BJ (cell line): ENCODE measurements at places on chromosomes 12 and 14.

GRCh38 chr12:123227581-123228258, 5.2 kb downstream of the MPHOSPH9 start:
- DNase-seq, result no peak

GRCh38 chr12:96878704-96879103, 28.4 kb upstream of the NEDD1 start:
- peak; percentile 61 for DNase-seq

- DNase-seq, result no peak
Measured at GRCh38 chr12:107309020-107309419, 215.7 kb upstream of the CRY1 start.

DNA sequence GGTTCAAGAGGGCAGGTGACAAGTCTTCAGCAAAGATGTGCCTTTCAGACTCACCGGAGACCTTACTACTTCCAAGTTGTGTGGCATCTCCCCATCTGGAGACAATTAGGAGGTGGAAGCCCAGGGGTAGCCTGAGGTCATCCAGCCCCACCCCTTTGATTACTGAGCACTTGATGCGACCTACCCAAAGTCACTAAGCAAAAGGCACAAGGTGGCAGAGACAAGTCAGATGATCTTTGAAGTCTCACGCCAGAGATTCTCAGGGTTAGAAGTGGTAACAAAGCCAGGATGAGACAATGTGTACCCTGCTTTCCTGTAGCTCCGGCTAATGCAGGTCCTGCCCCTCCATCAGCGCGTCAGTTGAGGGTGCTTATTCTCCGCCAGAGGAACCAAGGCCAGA, 1.4 kb upstream of the FOXN3 start:
- DNase-seq, result no peak

DNA sequence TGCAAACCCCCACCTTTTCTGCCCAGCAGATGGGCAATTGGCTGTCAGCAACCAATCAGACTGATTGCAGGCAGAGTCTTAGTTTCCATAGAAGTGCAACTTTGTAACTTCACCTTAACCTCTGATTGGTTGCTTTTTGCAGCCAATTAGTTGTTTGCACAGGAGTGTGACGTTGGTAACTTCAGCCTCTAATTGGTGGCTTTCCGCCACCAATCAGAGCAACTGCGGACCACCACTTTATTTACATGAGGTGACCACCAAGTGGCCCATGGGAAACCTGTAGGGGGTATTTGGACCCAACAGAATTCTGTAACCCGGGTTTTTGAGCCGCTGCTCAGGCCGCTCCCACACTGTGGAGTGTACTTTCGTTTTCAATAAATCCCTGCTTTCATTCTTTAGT, 32.3 kb downstream of the CDKN1B start:
- no peak for DNase-seq

GRCh38 chr12:77835969-77836368, 5.3 kb downstream of the NAV3 start:
- no peak for DNase-seq

DNA sequence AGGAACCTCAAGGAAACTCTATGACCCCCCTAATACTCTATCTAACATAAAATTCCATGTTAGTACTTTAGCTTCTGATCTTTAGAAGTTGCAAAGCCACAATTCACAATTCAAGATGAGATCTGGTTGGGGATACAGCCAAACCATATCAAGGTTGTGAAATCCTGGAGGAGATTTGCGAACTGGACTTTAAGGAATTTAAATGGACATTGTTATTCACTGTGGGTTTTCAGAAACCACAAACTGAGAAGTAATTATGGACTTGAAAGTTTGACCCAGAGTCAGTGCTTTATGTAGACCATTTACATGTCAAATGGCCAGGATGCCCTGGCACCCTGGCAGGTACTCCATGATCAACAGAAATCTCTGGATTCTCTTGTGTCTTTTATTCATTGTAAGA, 14.2 kb upstream of the CDKL1 start:
- peak; percentile 73 for DNase-seq

GRCh38 chr12:18294889-18295288, 33.6 kb downstream of the PIK3C2G start:
- DNase-seq, result no peak

- no peak for DNase-seq
Measured at GRCh38 chr12:92434607-92435025, 268.2 kb upstream of the PLEKHG7 start.

DNA sequence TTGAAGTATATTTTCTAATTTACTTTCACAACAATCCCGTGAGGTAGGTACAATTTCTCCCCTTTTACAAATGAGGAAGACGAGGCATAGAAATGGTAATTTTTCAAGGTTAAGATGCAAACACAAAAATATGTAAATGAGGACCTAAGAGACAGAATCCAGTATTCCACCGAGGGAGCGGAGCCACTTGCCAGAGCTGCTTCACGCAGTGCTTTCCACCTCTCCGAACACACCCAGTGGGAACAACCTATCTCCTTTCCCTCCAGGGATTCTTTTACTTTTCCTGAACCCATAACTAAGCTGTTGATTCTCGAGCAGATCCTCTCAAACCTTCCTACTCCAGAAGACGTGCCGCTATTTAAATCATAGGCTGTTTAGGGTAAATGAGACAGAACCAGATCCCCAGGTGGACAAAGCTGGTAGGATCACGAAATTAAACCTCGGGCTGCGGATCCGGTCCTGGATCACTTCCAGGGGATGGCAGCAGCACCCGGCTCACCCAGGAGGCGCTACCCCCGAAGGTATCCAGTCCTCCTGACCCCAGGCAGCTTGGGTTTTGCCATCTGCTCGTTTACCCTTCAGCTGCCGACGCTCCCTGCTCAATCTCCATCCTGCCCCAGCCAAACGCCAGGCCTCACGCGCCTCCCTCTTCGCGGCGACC, 1.5 kb downstream of the DDHD1 start:
- DNase-seq, result no peak

DNA sequence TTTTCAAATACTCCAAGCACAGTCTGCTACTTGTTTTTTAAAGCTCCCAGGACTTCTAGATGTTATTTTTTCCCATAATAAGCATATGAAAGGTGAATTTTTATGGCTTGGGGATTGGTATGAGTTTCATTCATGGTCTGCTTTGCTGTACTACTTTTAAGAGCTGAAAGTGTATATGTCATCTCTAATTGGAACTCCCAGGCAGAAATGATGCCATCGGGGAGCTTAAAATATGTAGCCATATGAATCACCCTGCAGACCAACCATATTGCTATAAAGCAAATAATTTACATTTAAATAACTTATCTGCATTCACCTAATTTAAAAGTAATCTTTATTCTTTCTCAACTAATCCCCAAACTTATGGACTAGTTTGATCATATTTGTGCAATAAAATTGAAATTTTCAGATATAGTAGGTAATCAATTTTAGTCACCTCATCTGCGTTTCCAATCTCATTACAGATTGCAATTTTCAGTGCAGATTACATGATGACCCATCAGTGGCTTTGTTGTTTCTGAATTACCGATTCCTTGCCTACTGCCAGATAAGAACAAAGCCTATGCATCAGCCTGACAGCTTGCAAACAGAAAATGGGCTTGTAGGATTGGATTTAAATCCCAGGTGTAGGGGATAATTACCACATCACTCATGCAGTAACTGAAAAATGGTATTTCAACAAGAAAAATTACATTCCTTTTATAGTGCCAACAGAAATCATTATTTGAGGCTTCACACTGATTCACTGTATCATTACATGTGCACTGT, 689.4 kb downstream of the NOVA1 start:
- DNase-seq, result no peak

DNA sequence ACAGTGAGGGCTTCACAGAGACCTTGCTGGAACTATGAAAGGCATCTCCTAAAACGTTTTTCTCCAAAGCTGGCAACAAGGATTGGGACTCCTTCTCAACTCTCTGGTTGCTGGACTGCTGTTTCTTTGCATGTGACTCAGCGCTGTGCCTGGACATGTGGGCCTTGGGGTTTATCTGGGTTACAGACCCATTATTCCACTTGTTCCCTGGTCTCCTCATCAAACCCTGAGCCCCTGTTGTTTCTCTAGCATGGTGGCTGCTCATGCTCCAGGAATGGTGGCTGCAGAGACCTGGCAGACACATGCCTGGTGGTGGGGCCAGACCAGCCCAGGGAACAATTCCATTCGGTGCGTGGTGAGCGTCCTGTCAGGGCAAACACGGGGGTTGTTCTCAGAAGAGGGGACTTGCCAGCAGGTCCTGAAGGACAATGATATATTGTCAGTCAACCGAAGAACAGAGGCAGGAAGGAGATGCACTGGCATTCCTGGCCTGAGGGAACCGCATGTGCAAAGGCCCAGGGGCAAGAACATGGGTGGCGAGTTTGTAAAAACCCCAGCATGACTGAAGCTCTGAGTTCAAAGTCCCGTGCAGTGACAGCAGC, 320.1 kb upstream of the RTL1 start:
- DNase-seq, result no peak

- no peak for DNase-seq
Measured at GRCh38 chr12:26668230-26668629, 164.8 kb downstream of the ITPR2 start.

GRCh38 chr12:115871714-115872113, 405.8 kb downstream of the MED13L start:
- DNase-seq, result no peak

- no peak for DNase-seq
Measured at GRCh38 chr14:75306927-75307699, 28.5 kb downstream of the FOS start.

- no peak for DNase-seq
Measured at GRCh38 chr12:54159140-54159539, 29.6 kb downstream of the SMUG1 start.

- DNase-seq, result no peak
Measured at GRCh38 chr12:78386871-78387270, 477.7 kb upstream of the SYT1 start.

- no peak for DNase-seq
Measured at GRCh38 chr14:58744801-58745394, 107.1 kb downstream of the DACT1 start.

- no peak for DNase-seq
Measured at GRCh38 chr12:47823422-47824086, 3.9 kb upstream of the HDAC7 start.

GRCh38 chr12:67647181-67647798, 1.3 kb upstream of the DYRK2 start:
- no peak for DNase-seq

- DNase-seq, result no peak
Measured at GRCh38 chr12:19482036-19482435, 42.7 kb downstream of the AEBP2 start.

GRCh38 chr12:90281154-90281868, 572.7 kb upstream of the ATP2B1 start:
- DNase-seq, result no peak

- no peak for DNase-seq
Measured at GRCh38 chr14:38016497-38016896, 191.2 kb upstream of the SSTR1 start.

DNA sequence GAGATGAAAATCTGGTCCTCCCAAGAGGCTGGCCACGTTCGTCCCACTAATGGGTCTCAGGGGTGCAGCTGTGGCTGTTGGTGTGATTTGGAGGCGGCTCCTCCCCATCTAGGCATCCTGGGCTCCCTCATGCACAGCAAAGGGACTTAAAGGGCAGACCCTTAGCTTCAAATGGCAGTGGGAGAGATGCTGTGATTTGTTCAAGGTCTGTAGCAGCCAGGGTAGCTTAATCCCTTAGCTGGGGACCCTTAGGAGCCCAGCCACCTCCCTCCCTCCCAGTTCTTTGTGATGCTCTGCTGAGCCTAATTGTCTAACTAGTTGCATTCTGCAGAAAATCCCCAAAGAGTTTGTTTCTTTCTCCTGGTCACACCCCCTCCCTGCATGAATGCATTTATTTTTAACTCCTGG, 18.3 kb downstream of the DYRK4 start:
- DNase-seq, result no peak

- DNase-seq, result no peak
Measured at GRCh38 chr14:105066240-105067071, 1.2 kb upstream of the GPR132 start.

DNA sequence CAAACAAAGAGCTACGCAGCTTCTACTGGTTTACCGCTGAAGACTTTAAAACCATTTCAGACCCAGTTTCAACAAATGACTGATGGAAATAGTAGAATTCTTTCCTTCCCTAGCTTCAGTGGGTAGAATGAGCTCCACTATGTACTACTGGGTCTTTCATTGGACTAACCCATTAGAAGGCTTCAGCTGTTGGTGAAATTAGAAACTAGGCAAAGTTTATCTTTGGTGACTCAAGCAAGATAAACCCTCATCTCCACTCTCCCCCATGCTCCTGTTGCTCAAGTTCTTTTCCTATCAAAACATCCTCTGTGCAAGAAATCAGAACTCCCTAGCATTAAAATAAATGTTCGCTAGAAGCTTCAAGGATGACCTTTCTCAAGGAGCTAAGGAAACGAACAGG, 159.2 kb downstream of the PAWR start:
- DNase-seq, result no peak

GRCh38 chr12:71662849-71663560, 643 bp downstream of the ZFC3H1 start:
- no peak for DNase-seq

DNA sequence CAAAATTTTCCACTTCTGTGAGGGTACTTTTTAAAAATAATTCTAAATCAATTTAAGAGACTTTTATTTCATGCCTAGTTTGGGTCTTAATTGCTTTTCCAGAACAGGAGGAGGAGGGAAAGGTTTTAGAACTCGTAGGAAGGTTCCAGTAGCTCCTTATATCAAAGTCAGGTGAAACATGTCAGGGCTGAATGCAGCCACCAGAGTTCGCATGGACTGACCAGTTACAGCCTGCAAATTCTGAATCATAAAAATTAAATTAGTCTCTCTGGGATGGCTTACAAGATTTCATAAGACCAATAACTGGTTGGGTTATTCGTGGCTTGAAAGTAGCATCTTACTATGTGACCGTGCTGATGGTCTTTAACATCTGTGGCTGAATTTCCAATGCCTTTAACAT, 397 bp downstream of the BDKRB1 start:
- no peak for DNase-seq

DNA sequence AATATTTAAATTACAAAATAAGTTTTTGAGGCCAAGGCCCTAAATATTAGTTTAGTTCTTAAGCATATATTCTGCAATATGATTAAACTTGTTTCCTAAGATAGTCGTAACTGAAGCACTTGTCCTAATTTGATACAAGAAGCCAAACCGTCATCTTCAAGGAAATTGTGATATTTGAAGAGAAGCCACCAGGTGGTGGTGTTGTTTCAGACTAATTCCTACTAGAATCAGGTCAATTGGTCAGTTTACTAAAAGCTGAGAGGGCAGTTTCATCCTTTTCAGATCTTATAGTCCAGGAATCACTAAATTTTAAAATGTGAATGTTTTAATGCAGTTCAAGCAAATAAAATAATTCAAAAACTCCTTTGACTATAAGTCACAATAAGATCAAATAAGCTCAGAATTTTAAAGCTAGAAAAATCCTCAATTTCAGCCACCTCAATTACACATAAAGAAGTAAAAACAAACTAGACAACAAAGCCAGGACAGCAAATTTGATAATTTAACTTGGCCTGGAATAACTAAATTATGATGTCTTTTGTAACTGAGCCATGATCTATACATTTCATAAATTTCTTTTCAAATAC, 7.1 kb upstream of the ARL1 start:
- no peak for DNase-seq

DNA sequence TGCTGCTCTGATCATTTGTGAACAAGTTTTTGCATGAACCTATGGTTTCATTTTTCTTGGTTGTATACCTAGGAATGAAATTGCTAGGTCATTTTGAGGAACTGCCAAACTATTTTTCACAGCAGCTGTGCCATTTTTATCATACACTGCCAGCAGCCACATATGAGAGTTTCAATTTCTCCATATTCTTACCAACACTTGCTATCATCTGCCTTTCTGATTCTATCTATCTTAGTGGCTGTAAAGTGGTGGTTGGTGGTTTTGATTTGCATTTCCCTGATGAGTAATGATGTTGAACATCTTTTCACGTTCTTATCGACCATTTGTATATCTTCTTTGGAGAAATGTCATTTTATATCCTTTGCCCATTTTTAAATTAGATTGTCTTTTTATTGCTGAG, 146.1 kb downstream of the C12orf75 start:
- no peak for DNase-seq
